ENCODE measurements at places on chromosomes 6 and 20. TPM values are rescaled to one million over a fixed set of nuclear protein-coding genes. Genes with fewer than 3 reads are reported as not detected.

Gene MAS1
- not detected for total RNA-seq

Gene RSPO4
- 8.9 TPM for total RNA-seq

Gene SIRPB1
- total RNA-seq, result 0.93 TPM

Gene CST3
- 130 TPM for total RNA-seq

Gene RIMS1
- 6.0 TPM for total RNA-seq

Gene MYLK2
- 0.27 TPM for total RNA-seq

Gene SCUBE3
- total RNA-seq, result 51.9 TPM

Gene RIPOR2
- total RNA-seq, result 1.7 TPM

GRCh38 chr20:25077610-25078169 is 4.3 kb downstream of the VSX1 start:
- DNase-seq, result no peak

DNA sequence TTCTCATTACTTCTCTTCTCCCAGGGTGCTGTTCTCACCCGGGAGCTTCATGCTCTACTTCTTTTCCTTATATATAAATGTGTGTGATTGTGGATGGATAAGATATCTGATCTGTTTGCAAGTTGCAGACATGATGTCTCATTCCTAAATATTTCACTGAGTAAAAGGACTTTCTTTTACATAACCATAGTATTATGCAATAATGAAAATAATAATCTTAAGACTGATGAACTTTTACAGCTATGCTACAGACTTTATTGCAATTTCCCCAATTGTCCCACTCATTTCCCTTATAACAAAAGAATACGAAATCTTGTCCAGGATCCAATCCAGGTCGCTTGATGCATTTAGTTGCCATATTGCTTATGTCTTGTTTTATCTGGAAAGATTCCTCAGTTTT is 284.5 kb upstream of the JAG1 start:
- no peak for DNase-seq

DNA sequence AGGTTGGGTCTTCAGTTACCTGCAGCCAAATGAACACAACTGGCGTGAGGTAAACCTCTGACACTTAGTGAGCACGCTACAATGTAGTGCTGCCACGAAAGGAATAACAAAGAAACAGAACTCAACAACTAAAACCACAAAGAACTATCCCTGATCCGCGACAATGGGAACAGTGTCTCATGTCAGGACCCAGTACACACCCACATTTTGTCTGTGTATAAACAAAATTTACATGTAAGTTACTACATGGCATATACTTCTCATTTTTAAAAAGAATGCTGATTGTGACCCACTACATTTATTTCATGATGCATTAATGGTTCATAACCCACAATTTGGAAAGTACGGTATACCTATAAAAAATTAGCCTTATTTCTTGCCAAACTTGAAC is 14.1 kb downstream of the FKBP1A start:
- no peak for DNase-seq

- no peak for DNase-seq
Measured at GRCh38 chr6:106739387-106739786, 110.0 kb downstream of the QRSL1 start.

DNA sequence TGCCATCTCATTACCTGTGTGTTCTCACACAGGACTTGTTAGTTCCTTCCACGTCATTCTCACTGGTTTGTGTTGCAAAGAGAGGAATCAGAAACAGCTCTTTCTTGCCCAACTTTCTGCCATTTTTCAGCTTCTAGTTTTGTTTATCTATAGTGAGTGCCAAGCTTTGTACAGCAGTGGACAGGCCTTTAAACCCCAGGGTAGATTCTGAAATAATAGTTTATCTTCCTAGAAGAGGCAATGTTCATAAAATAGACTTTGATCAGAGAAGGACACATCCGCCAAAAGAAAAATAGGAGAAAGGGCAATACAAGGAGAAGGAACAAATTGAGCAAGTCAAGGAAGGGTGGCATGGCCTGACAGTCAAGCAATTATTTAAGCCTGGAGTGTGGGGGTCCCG is 17.7 kb upstream of the TMEM30A start:
- DNase-seq, result no peak

- DNase-seq, result no peak
Measured at GRCh38 chr20:17966432-17967310, 1.9 kb downstream of the SNX5 start.

DNA sequence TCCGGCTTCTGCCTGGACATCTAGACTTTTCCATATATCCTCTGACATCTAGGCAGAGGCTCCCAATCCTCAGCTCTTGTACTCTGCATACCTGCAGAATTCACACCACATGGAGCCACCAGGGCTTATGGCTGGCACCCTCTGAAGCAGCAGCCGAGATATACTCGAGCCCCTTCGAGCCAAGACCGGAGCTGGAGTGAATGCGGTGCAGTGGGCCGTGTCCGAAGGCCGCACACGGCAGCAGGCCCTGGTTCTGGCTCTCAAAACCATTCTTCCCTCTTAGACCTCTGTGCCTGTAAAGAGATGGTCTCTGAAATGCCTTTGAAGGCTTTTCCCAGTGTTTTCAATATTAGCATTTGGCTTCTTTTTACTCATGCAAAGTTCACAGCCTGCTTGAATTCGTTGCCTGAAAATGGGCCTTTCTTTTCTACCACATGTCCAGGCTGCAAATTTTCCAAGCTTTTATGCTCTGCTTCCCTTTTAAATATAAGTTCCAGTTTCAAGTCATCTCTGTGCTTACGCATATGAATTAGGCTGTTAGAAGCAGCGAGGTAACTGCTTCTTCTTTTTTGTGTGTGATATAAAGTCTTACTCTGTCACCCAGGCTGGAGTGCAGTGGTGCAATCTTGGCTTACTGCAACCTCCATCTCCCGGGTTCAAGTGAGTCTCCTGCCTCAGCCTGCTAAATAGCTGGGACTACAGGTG is 3.8 kb upstream of the SIRPB1 start:
- DNase-seq, result no peak

DNA sequence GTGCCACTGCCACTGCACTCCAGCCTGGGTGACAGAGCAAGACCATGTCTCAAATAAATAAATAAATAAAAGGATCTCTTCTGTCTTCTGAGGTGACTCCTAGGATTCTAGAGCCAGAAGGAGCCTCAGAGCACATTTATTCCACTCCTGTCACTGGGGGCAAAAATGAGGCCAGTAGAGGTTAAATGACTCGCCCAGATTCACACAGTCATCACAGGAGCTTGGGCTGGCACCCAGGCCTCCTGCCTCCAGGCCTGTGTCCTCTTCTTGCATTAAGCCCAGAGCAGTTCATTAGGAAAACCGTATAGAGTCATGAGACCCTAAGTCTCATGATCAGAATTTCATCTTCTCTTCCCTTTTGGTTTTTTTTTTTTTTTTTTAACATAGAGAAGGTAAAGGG is 243.3 kb downstream of the NRN1 start:
- DNase-seq, result no peak

DNA sequence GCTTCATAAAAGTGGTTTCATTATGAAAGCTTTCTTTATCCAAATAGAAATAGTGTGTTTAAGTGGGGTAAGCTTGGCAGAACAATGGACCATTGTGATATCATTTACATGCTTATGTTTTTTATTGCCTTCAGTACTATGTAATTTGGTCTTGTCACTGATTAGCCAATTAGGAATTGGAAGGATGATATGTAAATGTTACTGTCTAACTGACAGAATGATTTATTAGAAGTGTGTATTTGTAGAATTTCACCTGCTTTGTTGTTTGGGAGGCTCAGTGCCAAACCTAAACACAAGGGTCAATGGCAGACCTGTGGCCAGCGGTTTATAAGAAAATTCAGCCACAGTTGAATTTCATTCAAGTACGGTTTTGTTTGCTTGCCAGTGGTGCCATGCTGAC is 39.0 kb downstream of the AIG1 start:
- no peak for DNase-seq

- DNase-seq, result no peak
Measured at GRCh38 chr6:37238381-37238780, 19.2 kb upstream of the TBC1D22B start.

DNA sequence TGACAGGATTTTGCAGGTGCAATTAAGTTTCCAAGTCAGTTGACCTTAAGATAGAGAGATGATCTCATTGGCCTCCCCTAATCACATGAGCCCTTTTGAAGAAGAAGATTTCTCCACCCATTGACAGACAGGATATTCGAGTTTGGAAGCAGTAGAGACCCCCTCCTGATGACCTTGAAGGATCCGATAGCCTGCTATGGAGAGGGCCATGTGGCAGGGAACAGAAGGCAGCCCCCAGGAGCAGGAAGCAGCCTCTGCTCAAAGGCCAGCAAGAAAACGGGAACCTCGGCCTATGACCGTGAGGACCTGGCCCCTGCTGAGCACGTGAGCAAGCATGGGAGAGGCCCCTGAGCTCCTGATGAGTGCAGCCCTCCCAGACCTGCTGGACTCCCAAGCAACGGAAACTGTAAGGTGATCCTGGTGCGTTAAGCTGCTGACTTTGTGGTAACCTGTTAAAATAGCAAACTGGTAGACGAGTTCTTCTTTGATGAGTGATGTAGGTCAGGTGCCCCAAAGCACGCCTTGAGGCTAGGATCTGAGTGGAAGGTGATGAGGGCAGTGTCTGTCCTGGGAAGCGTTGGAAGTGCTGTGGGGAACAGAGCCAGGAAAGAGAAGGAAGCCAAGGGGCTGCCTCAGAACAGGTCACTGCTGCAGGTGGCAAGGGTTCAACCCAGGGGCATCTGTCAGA is 18.5 kb upstream of the TUBB2A start:
- no peak for DNase-seq

DNA sequence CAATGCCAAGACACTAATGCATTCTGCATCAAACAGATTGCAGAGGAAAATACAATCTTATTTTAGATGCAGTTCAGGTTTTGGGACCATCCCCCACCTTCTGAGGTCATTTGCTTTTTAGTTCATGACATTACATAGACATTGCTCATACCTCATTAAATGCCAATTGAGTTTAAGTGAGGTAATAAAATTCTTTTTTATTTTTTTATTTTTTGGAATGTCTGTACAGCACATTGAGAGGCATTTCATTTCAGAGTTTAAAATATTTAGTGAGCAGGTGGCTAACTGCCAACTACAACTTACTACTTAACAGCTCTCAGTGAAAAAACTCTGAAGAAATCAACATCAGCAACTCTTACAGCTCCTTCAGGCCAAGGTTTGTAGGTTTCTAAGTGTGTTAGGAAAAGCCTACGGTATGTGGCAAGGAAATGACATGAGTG is 482.2 kb upstream of the RNF217 start:
- DNase-seq, result no peak

DNA sequence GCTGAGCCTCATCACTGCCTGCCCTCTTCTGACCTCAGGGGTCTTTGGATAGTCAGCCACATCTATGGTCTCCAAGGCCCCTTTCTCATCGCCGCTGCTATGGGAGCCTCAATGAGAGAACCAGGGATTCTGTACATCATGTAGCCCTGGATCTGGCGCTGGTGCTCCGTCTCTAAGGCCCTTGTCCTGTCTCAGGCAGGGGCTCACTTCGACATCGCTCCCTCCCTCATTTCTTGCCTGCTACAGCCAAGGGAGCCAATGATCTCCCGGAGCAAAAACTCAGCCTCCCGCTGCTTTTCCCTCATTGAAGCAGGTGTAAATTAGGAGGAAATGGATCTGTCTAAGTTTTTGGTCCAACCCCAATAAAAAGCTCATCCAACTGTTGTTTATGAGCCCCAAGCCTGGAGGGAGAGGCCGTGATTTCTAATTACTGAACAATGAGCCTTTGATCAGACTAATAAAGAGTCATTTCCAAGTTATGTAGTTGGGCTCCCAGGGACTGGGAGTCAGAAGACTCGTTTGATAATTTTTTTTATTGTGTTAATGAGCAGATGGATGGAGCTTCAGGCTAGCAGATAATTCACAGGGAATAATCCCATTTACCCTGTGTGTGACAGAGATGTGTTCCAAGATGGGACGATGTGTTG is 30.9 kb downstream of the LBP start:
- no peak for DNase-seq

DNA sequence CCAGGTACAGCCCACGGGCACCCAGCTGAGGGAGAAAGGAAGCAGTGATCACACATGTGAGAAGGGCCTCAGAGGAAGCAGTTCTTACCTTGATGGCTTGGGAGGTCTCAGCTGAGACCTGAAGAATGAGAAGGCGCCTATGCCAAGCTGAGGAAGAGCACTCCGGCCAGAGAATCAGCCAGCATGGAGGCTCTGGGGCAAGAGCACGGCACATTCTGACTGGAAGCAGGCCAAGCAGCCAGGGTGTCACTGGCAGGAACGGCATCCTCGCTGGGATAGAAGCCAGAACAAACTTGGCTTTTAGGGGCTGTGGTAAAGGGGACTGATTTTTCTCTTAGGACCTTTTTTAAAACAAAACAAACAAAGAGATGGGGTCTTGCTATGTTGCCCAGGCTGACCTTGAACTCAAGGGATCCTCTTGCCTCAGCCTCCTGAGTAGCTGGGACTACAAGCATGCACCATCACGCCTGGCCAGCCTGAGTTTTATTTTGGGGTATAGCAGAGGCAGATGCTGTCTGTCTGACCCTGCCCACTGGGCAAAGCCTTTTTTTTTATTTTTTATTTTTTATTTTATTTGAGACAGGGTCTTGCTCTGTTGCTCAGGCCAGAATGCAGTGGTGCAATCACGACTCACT is 17.6 kb downstream of the GHRH start:
- DNase-seq, result no peak

DNA sequence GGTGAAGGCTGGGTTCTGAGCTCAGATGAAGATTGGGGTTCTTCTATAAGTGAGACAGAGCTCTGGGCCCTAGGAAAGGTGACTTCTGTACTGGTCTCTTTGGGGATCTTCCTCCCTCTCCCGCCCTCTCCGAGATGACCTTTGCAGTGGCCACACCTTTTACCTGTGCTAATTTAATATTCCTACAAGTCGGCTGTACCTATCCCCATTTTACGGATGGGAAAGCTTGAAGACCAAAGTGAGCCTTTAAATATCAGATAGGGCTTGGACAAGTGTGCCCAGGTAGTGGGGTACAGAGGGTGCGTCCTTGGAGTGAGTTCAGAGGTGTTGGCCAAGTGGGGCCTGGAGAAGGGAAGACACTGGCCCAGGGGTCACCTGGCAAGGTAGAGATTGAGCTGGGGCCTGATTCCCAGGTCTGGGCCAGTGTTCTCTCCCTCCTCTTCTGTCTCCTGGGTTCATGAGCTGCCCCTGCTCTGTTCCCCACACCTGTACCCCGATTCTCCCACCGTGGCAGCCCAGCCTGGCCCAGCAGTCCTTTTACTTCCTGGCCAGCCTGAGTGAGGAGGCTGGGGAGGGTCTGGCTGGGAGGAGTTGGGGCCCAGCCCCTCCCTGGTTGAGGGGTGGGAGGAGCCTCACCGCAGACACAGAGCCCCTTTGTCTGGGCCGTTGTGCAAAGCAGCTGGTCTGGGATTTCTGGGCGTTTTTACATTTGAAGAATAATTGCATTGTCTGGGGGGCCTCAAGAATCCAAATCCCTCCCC is 152.1 kb upstream of the RNF24 start:
- no peak for DNase-seq

- DNase-seq, result no peak
Measured at GRCh38 chr6:6924708-6925107, 183.1 kb upstream of the RREB1 start.

GRCh38 chr6:75849329-75850025 is 100.4 kb downstream of the MYO6 start:
- DNase-seq, result no peak

- DNase-seq, result no peak
Measured at GRCh38 chr6:104729433-104729832, 130.3 kb downstream of the HACE1 start.

Measured in mesothelial cell of epicardium (in vitro differentiated cells).